ENCODE measurements at places on chromosomes 3 and 15.

DNA sequence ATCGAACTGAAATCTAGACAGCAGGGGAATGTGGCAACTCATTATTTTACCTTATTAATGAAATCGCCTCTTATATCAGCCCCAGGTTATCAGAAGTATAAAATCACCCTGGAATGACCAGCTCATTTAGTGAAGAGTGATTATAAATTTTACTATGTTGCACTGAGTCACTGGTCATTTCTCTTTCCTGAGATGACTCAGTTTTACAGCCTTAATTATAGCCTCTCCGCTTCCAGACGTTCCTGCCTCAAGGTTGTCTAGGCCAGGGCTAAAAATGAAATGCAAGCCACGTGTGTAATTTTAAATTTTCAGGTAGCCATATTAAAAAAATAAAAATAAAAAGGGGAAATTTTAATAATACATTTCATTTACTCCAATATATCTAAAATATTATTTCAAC, 33.3 kb downstream of the DET1 start:
- DNase-seq = no peak

DNA sequence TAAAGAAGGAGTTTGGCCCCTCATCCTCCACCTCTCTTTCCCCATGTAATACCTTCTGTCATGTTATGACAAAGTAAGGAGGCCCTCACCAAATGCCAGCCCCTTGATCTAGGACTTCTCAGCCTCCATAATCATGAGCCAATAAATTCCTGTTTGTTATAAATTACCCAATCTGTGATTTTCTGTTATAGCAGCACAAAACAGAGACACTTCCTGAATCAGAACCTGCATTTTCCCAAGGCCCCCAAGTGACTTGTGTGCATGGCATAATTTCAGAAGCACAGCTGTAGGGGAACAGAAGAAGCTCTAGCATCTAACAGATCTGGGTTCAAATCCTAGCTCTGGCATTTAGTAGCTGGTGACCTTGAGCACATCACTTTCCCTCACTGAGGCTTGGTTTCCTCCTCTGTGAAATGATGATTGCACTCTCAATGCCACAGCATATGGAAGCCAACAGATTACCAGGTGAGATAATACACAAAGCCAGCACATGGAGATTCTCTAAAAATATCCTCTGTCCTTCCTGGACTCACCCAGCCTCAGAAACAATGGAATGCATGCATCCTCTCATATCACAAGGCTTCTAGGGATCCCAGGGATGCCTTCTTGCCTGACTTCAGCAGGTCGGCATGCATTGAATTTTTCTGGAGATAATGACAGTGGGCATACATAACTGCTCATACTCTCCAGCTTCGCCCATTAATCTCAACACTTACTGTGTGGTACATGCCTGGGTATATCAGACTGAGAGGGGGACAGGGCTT, 26.3 kb downstream of the TLNRD1 start:
- no peak for DNase-seq

DNA sequence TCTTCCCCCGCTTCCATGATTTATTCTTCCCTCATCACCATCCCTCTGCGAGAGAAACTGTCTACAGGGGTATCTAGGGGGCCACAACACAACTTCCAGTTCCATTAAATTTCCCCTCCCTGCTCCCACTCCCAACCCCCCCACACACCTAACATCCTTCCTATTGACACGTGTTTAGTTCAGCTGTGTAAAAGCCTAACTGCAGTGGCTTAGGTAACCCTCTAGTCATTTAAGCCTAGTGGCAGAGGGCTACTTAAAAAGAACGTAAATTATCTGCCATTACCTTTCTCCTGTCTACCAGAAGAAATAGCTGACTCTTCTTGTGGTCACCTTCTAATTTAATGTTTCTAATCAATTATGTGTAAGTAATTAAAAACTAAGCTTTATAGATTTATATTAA, 56.3 kb downstream of the ZNF148 start:
- no peak for DNase-seq

- no peak for DNase-seq
These were observed 72.1 kb upstream of the EOMES start for GRCh38 chr3:27794211-27794610.

GRCh38 chr3:38171622-38172021, 6.3 kb downstream of the OXSR1 start:
- DNase-seq = no peak

GRCh38 chr3:45905755-45906154, 19.4 kb downstream of the CCR9 start:
- DNase-seq = no peak
